ENCODE measurements at places on chromosomes 5 and 9.

DNA sequence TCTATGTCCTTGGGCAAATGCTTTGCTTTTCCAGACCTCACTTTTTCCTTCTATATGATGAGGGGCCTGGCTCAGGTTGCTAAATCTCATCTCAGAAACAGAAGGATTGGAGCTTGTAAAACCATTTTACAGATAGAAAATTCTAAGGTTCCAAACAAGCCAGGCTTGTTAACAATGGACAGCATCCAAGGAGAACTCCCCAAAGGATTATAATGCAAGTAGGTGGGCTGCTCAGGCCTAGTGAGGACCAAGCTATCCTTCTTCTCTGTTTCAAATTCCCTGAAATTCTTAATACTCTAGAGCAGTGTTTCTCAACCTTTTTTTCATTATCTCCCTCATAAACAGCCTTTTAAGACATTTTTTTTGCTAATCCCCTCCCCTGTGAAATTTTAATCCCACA lies 269.8 kb downstream of the TMEM38B start:
- no peak for DNase-seq

- no peak for DNase-seq
Observed at GRCh38 chr9:6790866-6791265, 33.1 kb downstream of the KDM4C start.

DNA sequence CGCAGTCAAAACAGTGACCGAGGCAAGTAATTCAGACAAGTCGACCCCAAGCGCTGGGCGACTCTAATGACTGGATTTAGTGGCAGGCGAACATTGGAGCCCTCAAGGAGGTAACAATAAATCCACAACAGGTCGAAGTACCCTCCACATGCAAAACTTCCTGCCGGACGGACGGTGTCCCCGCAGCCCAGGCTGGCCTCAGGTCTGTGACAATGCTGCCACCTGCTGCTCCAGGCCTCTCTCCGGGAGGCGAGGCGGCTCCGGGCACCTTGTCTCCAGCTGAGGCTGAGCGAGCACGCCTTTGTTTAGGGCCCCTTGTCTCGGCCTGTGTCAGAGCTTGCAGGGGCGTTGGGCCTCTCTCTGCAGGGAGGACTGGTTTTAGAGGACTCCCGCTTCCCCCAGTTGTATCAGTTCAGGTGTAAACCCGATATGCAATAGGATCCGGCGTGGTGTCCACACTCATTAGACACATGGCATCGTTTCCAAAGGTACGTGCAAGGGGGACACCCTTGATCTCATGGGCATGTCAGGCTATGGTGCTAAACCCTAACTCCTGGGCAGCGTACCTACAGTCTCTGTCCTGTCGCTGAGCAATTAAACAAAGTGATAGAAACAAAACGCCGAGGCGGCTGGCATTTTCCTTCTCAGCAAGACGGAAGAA lies 628.0 kb upstream of the ADAMTS16 start:
- DNase-seq: no peak

GRCh38 chr9:105403552-105404248 lies 44.1 kb upstream of the FSD1L start:
- DNase-seq: no peak

DNA sequence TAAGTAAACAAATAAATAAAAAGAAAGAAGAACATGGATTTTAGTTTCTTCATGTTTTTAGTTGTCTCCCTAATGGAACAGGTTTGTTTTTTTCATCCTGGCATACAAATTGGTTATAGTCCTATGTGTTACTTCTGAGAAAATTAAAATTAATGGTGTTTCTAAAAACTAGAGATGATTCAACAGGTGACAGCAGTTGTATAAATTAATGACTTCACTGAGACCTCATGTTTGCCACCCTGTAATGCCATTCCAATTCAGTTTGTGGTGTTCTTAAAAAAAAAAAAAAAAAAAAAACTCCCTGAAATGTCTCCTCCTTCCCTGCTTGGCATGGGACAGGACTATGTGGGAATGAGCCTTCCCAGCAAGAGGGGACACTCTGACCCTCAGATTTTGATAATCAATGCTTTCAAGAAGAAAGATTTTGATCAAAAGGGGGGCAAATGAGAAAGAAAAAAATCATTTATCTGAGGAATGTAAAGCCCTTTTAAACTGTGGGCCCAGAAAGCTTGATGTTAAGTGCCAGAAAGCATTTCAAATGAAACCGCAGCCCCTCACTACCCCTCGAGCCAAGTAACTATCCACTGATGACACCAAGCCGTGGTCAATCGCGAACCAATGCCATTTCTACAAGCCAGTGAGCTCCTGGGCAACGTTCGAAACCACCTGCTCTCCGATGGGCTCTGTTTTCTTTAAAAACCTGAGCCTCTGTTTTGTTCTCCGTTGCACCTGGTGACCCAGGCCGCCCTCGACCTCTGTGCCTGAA lies 941 bp downstream of the EXD3 start:
- DNase-seq: no peak

DNA sequence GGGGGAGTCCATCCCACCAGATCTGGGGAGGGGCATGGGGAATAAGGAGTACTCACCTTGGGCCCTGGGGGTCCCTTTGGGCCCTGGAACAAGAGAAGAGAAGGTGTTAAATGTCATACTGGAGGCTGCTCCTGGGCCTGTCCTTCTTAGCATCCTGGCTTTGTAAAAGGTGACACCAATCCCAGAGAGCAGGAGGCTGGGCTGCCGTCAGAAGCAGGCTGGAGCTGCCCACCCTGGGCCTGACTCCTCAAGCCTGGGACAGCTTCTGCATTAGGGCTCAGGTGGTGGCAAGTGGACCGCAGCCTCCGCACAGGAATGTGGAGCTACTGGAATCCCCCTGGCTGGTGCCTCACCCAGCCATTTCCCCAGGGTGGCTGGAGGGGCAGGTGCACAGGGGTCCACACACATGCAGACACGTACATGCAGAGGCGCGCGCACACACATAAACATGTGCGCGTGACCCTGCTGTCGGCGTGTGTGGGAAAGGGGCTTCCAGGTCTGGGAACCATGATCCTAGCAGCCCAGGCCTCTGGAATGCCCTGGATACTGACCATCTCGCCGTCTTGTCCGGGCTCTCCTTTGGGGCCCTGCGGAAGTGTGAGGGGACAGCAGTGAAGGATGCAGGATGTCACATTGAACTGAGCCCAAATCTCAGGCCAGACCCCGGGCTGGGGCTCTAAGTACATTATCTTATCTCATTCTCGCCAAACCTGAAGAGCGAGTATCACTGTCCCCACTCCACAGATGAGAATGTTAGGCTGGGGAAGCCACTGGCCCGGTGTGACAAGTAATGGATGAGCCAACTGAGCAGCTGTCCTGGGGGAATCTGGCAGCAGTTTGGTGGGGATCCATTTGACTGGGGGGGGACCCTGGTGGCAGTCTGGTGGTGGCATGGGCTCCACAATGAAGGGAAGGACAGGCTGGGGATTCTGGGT lies 29.3 kb upstream of the PHYKPL start:
- no peak for DNase-seq

DNA sequence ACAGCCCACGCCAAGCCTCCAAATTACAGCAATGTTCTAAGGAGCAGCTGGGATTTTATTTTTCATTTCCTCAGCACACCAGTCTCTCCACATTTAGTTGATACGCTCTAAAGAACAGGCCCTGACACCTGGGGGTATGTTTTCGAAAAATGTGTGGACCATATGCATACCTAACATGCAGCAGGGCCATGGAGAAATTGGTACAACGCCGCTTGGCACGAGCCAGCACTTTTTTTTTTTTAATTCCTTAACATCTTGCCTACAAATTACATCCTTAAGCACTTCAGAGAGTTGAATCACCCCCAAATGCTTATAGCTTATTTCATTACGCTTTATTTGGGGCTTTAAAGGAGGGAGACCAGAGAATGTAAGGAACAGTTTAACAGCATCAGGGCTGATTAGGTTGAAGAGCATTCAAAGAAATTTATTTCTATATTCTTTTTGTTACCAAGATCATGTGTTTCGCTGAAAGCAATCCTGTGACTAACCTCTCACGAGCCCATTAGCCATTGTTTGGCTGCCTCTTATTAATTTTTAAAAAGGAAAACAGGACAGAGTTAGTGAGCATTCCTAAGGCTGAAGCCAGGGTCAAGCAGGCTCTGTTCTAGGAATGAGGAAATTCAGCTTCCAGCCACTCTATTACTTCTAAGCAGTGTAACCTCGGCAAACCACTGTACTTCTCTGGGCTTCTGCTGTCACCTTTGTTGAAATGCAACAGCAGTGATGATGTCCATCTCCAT lies 173.8 kb downstream of the ACTL7B start:
- no peak for DNase-seq

- DNase-seq: no peak
Observed at GRCh38 chr5:62011089-62011664, 294.8 kb upstream of the KIF2A start.

- DNase-seq: no peak
Observed at GRCh38 chr5:94793113-94793815, 174.8 kb downstream of the SLF1 start.

DNA sequence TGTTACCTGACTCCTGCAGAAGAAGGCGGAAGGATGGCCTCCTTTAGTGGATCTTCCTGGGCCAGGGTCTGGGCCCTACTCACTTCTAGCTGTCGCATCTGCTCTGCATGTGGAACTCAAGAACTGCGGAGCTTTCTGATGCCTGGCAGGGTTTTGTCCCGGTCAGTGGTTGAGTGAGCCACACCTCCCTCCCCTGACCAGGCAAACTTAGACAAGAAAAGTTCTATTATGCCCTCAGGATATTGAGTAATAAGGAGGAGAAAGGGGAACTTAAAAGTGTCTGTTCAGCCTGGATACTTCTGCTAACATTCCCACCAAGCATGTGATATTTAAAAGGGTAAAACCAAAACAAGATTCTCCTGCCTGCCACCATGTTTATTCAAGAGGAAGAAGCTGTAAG lies at the start of gene FYB1:
TSS of gene FYB1 (minus strand) at position 127 of the 400 bp plus-strand sequence. CDS start 16,603 bp downstream, outside the sequence.
- DNase-seq: no peak

DNA sequence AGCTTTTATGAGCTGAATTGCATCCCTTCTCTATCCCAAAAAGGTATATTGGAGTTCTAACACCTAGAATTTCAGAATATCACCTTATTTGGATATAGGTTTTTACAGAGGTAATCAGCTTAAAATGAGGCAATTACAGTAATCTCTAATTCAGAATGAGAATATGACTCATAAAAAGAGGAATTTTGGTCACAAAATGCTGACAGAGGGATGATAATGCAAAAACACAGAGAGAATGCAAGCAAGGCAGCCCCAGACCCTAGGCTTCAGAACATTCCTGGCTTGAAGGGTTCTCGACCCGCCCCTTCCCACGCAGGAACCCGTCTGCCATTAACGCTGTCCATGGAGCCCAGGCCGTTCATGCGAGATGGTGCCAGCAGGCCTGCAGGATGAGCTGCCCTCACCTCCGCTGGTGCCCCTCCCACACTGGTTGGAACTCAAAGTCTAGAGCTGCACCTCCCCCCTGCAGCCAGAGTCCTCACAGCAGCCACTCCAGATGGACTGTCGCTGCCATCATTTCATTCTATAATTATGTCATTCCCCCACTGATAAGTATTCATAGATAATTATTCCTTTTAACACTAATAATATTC lies 1173.4 kb upstream of the ACO1 start:
- DNase-seq: no peak

DNA sequence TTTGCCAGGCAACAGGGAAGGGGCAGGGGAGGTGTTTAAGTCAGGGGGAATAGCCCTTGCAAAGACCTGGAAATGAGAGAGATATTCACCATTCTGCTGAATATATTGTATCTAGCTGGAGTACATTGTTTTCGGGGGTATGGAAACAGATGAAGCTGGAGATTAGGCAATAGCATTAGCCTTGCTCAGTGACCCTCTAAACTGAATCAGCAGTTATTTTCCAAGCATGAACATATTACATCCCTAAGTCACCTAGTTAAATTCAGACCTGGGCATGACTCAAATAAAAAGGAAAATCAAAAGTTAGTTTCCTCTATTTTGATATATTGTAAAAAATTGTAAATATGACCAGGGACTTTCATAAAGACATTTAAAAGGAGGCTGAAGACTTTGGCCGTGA lies 544.6 kb upstream of the TRPC7 start:
- no peak for DNase-seq

DNA sequence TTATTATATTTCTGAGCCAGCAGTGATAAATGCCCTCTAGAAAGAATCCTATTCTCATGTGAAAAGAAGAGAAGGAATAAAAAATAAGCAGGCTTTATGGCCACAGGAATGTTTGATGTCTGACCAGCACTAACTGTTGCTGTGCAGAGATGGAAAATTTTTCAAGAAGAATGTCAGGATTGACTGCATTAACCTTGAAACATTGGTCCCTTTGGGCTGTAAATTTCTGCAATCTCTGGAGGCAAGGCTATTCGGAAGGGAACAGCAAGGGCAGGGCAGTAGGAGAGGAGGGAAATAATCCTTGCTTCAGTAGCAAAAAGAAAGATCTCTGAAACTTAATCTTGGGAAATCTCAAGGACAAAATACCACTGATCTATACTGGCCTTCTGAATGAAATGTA lies 415.2 kb downstream of the DNAH5 start:
- no peak for DNase-seq

DNA sequence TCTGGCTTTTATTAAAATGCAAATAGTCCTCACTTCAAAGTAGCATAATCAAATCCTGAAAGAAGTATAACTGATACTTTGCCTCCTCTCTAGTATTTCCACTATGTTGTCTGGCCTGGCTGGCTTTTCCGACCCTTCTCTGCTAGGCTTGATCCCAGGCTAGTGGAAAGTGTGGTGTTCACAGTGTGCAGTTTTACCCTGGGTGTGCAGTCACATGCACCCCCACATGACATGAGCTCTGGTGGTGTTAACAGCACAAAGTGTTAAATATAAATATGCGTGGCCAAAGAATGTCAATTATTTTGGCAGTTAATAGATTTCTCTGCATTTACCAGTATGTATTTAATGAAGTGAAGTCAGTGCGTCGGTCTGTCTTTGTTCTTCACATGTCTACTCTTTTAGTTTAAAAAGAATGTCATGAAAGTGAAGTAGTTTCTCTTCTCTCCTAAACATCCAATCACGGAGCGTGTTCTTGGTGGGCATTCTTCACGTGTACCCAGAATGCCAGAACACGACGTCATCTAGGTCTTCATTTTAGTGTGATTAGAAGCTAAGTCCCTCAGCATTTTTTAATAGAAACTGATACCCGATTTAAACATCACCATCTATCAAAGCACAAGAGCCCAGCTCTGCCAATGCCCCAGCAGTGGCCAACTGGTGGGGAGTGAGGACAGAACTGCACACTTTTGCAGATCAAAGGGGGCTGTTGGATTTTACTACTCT lies 286.4 kb downstream of the FANCC start:
- no peak for DNase-seq

Measured in brain pericyte (primary cell).